ENCODE measurements at places on chromosomes 2 and 18.
A peak's percentile ranks its signal among the peaks of the same experiment; 100 is the strongest.

- no peak for DNase-seq
These were observed 98.6 kb upstream of the EPB41L5 start for GRCh38 chr2:119914266-119914665.

- peak; percentile 88 for DNase-seq
These were observed 356.9 kb upstream of the SMIM21 start for GRCh38 chr18:75784390-75784789.

DNA sequence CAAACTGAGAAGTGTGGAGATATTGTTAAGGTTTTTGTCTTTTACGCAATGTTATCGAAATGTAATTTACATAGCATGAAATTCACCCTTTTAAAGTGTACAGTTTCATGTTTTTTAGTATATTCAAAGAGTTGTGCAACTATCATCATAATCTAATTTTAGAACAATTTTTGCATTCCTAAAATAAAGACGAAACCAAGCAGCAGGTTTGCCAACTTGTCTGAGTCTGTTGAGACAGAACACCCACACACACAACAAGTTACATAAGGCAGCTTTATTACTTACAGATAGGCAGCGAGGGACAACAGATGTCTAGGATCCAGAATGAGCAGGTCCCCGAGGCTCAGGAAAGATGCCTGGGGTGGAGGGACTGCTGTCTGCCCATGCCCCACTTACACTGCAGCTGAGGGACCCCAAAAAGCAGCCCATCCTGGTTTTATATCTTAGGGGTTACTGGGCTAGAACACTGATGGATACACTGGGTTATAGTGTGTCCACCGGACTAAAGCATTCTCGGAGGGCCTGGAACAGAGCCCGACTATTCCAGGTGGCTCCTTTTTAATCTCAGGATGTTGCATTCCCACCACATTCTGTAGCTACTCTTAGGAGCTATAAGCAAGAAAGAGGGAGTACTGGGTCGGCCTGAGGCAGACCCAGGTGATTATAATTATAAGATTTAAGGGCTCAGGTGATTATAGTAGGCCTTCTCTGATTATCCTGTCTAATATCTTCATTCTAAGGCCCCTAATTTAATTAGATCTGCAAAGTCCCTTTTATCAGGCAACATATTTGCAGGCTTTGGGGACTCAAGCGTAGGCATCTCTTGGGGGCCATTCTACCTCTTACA lies 150.2 kb upstream of the DOK6 start:
- DNase-seq, result peak; percentile 95

DNA sequence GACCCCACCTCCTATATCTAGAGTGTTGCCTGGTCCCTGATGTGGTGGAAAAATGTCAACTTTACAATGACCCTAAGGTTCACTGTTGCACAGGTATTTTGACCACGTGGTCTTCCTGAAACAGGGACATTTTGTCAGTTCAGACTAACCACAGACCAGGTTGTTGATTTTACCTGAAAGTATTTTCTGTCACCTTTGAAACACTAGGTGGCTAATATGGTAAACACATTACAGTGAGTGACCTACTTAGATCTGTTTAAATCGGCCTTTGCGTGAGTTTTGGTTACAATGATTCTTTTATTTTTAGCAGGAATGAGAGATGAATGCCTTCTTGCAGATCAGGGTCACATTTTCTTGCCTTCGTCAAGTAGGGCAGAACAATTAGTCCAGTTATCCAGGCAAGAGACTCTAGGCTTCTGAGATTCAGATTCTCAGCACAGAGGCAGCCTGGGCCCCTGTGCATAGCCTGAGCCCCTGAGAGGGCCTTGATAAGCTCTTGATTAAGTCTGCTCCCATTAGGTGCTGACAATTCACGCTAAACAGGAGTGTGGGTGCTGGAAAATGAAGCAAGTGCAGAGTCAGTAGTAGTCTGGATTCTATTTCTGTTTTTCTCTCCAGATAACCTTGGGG lies 226.2 kb downstream of the KCNS3 start:
- DNase-seq, result peak; percentile 16

- DNase-seq, result no peak
These were observed 37.7 kb downstream of the BCL11A start for GRCh38 chr2:60515721-60516226.

DNA sequence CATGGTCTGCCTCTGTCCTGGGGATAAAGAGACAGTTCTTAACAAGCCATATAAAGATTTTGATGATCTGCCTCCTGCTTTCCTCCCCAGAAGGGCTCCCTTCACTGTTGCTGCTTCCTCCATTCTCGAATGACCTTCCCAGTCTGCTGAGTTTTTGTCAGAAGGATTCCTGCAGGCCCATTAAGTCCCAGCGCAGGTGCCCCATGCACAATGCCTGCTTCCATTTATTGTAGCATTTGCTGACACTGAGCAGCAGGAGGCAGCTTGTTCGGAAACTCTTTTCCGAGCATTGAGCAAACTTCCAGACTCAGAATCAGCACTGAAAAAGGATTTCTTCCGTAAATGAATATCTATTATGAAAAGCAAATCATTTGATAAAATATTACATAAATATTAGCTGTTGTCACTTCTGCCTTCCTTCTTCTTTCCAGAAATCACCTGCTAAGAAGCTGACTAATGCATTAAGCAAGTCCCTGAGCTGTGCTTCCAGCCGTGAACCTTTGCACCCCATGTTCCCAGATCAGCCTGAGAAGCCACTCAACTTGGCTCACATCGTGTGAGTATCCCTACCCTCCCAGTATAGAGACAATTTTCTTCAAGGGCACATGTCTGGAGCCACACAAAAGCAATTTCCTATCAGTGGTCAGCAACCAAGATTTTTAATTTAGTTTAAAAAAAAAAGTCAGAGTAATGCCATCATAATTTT lies 110.4 kb downstream of the DTNA start:
- no peak for DNase-seq

DNA sequence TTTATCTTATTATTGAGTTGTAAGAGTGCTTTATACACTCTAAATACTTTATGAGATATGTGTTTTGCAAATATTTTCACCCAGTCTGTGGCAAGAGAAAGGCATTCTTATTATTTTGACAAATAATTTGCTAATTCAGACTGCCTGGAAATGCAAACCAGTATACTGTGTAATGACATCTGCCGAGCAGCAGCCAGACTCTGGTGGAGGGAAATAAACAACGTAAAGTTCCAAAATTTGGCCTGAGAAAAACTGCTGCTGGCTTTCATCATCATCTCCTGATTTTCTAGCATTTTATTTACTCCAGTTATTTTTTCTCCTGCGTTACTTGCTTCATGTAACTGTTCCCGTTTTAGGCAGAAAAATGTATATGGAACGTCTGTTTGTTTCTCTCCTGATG lies 161.6 kb downstream of the RNF152 start:
- DNase-seq, result no peak

DNA sequence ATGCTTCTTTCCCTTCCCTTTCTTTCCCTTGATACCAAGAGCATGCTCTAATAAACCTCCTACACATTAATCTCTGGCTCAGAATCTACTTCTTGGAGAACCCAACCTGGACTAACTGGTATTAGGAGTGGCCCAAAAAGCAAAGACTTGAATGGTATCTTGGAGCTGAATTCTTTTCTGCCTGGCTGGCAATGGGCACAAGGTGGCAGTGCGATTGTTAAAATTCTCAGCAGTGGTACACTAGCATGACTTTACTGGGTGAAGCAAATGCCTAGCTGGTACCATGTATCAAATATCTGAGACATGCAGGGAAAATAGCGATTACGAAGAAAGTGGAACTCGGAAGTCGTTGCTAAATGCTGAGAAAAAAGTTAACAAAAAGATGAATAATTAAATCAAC lies 376.1 kb downstream of the XIRP2 start:
- DNase-seq, result peak; percentile 50

GRCh38 chr2:135130751-135131150 lies 78.7 kb downstream of the RAB3GAP1 start:
- DNase-seq, result no peak

- no peak for DNase-seq
These were observed 125.0 kb downstream of the LRP2 start for GRCh38 chr2:169237286-169237685.
